ENCODE measurements at places on chromosomes 6 and 20.

- DNase-seq, result no peak
Measured at GRCh38 chr6:42786525-42786985, 4.7 kb downstream of the BICRAL start.

DNA sequence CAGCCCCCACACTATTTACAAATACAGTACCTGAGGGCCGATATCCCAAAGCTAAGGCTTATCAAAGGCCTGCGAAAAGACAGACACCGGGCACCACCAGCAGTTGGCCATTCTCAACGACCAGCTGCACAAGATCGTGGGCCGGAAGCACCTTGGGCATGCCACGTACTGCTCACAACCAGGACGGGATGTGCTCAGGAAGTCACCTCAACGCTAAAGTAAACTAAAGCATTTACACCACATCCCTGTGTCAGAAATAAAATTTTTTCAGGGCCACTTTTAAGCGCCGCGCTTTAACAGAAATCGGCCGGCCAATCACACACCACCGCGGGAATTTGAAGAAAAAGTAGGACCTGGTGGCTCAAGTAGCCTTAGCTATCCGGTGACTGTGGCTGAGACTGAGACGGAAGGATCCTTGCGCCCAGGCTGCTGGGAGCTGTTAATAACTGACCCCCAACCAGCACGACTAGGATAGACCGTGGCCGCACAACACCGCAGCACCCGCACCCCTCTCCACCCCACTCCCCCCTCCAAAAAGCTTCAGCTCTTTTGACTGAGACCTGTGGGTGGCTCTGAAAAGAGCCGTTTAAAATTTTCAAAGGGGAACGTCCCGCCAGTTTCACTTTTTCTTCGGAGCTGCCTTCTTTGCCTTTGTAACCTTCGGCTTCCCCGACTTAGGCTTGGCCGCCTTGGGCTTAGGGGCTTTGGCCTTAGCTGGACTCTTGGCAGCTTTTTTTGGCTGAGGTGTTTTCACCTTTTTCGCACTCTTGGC is 131.2 kb upstream of the BTN3A2 start:
- no peak for DNase-seq

GRCh38 chr6:121522771-121523386 is 87.4 kb downstream of the GJA1 start:
- DNase-seq, result no peak

- no peak for DNase-seq
Measured at GRCh38 chr20:62531046-62531838, 55.4 kb upstream of the GATA5 start.

- no peak for DNase-seq
Measured at GRCh38 chr6:45892696-45893245, 122.9 kb downstream of the CLIC5 start.

- DNase-seq, result no peak
Measured at GRCh38 chr20:47546184-47547033, 44.7 kb downstream of the NCOA3 start.

GRCh38 chr6:112022749-112023148 is 31.2 kb upstream of the CCN6 start:
- no peak for DNase-seq

DNA sequence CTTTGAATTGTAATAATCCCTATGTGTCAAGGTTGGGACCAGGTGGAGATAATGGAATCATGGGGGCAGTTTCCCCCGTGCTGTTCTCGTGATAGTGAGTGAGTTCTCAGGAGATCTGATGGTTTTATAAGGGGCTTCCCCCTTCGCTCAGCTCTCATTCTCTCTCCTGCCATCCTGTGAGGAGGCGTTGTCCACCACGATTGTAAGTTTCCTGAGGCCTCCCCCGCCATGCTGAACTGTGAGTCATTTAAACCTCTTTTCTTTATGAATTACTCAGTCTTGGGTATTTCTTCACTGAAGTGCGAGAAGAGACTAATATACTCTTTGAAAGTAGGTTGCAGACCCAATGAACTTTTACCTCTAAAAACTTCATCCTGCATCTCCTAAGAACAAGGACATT is 39.2 kb upstream of the KCNG1 start:
- DNase-seq, result no peak

DNA sequence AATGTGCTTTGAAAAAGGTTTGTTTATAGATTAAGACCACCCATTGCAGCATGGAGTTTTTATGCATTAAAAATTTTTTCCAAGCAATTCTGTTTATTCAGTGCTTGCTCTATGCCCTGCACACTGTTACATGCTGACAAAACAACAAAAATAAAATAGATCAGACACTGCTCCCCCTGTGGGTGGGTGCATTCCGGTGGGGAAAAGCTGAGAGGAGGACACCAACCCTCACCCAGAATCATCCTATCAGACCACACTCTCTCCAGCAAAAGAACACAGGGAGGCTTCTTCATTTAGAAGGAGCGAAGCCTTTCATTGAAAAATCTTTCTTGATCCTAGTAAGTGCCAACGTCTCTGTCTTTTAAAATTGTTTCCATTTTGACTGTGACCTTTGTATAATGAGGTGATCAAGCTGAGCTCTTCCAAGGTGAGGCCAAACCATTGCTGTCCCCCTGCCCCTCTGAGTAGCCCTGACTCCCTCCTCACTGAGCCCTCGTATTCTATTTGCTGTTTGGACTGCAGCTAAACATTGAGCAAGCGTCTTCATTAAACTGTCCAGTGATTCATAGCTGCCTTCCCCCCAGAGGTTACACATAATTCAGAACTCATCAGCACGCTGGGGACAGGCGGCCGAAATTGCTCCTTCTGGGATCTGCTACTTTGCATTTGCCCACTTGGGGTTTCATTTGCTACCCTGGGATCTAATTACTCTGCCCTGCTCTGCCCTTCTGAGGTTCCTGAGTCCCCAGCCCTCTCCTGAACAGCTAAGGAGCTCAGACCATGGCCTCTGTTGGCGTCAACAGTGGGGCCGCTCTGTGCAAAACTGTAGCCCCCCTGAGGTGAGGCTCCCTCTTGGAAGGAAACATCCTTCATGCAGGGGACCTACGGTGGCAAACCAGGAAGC is 102.4 kb downstream of the F13A1 start:
- DNase-seq, result no peak

DNA sequence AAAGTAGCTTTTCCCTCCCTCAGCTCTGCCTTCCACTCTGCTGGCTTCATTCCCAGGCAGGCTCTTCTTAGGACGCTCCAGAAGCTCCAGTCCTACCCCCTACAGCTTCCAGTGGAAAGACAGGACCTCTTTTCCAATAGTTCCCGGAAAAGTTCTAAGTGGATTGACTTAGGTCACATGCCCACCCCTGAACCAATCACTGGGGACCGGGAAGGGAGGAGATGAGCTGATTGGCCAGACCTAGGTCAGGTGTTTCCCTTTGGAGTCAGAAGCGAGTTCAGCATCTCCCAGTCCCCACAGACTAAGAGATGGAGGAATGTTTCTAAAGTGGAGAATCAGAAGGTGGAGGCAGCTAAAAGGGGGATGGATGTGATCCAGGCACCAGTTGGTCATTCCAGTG is 62.9 kb upstream of the KCNG1 start:
- DNase-seq, result no peak

DNA sequence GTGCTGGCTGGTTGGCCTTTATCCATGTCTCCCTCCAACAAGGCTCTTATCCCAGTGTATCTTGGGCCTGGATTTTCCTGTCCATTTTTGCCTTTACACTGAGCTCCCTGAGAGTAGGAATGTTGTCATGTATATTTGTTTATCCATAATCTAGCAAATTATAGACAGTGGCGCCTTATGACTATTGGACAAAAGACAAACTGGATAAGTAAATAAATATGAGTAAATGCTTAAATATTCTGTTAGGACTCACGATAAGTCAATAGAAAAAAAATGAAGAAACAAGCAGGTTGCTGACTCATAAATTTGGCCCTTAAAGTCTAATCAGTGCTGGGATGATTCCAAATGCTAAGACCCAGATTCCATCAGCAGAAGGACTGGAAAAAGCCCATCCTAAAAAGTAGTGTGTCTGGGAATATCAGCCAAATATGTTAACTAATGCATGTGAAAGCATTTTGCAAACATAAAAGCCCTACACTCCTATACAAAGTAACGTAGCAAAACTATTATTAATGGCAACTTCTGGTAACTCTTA is 55.0 kb upstream of the PCSK2 start:
- no peak for DNase-seq

DNA sequence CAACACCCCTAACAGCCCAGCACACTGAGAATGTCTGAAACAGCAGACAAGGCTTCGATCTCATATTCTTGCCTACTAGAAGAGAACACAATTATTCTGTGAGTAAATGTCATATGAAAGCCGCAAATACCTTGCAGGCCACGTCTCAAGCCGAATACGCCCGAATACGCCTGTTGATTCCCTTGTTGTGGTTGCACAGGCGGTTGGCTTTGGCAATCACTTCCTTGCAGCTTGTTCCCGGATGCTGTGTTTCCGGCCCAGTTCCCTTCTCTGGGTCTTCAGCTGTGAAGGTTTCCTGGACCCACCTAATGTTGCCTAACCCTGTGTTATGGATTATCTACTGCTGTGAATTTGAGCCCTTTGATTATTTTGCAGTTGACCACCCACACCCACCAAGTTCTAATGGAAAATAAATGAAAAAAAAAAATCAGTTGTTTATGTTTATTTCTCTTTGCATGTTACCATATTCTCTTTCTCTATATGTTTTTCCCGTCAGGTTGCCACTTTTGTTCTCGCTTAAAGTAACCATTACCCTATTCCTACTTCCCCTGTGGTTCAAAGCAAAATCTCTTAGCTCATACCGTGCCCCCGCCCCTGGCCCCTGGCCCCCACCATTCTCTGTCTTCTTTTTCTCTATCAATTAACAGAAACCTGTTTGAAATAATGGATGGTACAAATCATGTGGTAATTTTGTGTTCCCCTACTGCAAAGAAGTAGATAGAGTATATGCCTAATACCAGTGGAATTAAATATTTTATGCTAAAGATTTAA is 172.4 kb downstream of the ADGB start:
- no peak for DNase-seq

- no peak for DNase-seq
Measured at GRCh38 chr6:18742406-18742805, 355.3 kb downstream of the RNF144B start.

DNA sequence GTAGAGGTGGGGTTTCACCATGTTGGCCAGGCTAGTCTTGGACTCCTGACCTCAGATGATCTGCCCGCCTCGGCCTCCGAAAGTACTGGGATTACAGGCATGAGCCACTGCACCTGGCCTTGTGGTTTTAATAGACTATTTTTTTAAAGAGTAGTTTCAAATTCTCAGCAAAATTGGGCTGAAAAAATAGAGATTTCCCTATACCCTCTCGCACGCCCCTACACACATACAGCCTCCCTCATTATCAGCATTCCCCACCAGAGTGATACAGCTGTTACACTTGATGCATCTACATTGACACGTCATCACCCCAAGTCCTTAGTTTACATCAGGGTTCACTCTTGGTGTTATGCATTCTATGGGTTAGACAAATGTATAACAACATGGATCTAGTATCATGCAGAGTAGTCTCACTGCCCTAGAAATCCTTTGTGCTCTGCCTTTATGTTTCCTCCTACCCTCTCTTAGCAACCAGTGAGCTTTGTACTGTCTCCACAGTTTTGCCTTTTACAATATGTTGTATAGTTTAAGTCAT is 103.6 kb downstream of the CDYL start:
- no peak for DNase-seq

DNA sequence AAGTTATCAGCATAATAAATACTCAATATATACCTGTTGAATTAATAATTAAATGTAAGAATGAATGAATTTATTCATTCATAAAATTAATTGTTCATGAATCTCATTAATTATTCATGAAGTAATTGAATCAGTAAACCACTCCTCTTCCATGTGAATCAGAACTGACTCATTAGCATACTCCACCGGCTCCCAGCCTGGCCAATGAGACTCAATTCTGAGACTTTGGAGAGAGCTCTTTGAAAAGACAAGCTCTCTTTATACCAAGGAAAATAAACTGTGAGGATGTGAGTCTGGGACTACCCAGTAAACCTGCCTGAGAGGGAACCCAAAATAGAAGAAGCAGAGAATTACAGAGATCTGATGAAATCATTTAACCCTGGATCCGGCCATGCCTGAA is 8.4 kb upstream of the SLC2A10 start:
- DNase-seq, result no peak

DNA sequence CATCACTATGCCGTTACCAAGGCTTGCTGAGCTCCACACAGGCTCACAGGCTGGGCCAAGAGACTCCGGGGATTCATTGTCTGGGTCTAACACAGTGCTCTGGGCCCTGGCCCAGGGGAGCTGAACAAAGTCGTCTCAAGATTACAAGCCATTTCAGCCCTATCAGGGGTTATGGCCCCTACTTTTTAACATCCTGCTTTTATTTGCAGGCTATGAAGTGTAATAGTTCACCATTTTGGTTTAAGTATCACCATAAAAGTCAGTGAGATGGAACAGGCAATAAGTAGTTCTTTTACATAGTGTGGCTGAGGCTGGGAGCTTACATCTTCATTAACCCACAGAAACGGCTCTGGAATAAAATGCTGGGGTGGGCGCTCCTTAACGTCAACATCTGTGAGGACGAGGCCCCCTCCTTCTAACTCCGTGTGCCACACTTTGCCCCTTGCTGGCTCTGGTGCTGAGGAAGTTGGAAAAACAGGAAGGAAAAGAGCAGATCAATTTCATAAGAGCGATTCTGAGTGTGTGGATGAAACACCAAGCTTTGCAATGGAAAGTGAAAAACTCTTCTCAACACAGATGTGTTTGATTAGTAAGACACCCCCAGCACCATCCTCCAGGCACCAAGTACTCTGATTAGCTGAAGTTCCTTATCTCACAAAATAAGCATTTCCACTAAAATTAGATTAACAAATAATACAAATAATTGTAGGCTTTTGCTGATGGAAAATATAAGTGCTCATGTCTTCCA is 447.3 kb downstream of the MAFB start:
- DNase-seq, result no peak

GRCh38 chr20:61865353-61865752 is 200.3 kb downstream of the TAF4 start:
- DNase-seq, result no peak

GRCh38 chr6:102853249-102853955 is 1459.9 kb downstream of the GRIK2 start:
- no peak for DNase-seq

- no peak for DNase-seq
Measured at GRCh38 chr6:124432620-124433019, 529.6 kb upstream of the RNF217 start.

DNA sequence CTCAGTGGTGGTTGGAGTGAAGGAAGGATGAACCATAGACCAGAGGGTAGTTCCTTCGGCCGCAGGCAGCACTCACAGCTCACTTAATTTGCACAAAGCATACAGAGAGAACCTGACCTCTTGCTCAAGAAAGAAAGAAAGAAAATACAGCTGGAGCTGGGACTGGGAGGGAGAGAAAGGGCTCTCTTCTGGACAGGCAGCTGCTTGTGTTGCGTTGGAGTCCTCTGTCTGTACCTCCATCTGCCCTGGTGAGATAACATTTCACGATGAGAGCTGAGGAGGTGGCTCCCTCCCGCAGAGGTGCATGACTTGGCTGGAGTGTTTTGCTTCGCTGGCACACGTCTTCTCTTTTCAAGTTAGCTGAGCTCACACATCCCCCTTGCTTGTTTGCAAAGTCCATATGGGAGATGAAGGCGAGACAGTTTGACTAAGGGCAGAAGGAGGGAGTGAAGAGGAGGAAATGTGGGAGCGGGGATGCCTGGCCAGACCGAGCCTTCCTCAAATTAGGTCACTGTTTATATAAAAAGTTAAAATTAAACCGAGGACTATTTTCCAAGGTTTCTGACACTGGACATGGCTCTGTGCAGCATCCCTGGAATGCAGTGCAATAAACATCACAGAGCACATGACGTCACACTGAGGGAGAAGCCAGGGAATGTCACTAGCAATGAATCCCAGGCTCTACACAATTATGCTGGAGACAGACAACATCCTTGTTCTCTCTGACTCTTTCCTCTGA is 359.4 kb downstream of the CD83 start:
- DNase-seq, result no peak

GRCh38 chr6:9933677-9934076 is 481.2 kb downstream of the TFAP2A start:
- DNase-seq, result no peak

All from cortex of kidney (tissue), 1 donor.